ENCODE measurements at places on chromosomes 7 and 10.
A peak's percentile ranks its signal among the peaks of the same experiment; 100 is the strongest.

DNA sequence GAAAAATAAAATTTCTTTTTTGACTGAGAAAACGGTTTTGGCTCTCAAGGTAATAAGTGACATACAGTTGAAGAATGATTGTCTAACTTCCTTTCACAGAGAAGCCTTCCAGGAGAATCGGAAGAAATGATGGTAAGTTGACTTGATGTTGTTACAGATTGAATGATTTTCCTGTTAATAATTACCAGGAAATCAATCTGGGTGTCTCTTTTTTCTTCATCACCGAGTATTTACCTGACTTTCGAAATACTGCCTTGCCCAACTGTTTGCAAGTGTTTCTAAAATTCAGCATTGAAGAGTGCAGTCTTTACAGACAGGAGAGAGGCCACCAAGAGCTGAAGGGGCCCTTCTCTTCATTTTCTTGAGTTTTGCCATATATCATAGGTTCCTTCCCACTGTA lies 4.0 kb downstream of the ITIH2 start:
- DNase-seq: no peak

DNA sequence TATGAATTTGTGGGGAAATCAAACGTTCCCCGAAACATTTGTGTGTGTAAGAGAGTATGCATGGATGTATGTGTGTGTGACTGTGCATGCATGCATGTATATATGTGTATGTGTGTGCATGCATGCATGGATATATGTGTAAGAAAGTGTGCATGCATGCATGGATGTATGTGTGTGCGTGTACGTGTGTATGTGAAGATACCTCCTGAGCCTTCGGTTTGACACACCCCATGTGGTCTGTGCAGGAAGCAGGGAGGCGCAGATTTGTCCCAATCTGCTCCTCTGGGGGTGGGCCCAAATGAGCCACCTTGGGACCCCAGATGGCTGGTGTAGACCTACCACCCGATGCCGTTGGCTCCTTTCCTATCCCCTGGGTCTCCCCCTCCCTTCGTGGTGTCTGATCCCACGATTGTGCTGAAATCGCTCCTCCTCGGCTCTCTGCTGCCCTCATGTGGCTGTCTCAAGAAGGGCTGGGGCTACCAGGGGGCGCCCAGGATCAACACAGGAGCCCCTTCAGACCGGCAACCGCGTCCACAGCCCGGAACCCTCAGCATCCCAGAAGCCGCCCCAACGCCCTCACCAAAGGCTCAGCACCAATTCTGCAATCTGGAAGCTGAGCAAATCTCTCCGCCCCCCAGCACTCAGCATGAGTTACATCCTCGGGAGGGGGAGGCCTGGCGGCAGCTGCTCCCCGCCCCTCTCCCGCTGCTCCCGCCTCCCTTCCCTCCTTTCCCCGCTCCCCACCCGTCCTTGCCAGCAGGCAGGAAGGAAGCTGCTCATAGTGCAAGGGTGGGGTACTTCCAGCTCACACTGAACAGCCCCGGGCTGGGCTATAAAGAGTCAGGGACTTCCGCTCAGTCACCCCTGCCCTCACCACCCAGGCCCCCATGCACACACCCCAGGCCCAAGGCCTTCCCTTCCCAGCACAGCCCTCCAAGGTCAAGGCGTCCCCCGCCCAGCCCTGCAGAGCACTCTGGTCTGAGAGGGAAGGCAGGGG lies 2.3 kb upstream of the NOS3 start:
- peak; percentile 52 for DNase-seq

DNA sequence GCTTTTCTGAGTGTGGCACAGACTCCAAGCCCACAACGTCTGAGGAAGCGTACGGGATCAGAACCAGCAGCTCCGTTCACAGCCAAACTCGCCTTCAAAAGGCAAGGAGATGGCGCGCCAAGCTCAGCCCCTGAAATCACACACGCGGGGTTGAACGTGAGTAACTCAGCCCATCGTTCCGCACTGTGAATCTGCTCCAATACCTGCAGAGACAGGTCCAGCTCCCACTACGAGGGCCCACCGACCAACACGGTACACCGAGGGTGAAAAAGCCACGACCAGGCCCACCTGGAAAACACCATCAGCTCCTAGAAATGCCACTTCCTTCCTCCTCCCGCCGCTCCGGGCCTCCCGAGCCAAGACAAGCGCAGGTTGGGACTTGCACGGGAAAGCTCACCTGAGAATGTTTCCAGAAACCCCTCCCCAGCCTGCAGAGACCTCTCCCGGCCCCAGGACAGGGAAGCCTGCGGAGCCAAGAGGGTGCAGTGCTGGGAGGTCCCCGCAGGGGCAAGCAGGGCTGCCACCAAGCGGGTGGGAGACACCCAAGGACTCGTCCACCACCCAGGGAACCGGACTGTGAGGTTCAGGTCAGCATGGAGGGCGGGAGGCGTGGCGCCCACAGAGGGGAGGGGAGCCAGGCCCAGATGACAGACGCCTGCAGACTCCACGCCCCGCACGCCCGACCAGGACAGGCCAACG lies 93.9 kb upstream of the PDGFA start:
- DNase-seq: no peak

DNA sequence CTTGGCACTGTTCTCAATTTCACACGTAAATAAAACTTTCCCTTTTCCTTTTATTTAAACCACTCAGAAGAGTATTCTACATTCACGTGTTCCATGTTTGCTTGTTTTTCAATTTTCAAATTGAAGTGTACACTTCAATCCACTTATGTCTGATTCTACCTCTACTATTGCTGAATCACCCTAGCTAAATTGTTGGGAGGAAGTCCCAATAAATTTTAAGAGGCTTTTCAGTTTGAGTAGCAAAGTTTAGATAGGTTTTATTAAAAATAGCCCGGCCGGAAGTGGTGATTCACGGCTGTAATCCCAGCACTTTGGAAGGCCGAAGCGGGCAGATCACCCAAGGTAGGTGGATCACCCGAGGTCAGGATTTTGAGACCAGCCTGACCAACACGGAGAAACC lies 1414.7 kb upstream of the CELF2 start:
- DNase-seq: no peak

DNA sequence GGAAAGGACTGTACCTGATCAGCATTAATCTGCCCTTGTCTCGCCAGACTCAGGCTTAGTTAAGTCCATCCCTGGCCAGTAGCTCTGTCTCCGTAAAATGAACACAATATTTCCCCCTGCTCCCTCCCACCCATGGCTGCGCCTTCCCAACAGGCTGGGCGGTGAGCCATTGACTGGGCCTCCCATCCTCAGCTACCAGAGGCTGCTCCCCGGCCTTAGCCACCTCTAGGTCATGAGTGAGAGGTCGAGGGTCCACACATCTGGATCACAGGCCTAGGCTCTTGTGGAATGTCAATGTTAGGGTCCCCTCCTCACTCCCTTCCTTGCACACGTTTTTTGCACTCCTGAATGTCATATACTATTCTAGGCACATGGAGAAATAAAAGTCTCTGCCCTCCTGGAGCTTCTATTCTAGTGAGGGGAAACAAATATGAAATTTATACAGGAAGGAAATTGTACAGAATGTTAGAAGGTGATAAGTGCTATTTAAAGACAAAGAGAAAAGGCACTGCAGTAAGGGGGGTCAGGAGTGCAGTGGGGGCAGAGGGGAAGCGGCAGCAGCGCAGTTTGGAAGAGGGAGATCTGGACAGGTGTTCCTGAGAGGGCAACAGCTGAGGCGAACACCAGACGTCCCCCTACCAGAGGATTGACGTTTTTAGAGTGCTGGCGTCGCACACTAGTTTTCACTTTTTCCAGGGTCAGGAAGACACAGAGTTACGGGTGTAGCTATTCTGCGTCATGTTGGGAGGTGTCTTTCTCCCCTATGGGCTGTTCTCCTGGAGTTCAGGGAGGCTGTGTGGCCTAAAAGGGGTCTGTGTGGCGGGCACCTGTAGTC lies 17.2 kb upstream of the EIF5AL1 start:
- DNase-seq: no peak

All from activated T-helper 1 cell treated with anti-CD3 and anti-CD28 coated beads, Interleukin-2, amount 50 U/mL, for 16 hours (primary cell).